ENCODE measurements at places on chromosomes 2 and 18.

DNA sequence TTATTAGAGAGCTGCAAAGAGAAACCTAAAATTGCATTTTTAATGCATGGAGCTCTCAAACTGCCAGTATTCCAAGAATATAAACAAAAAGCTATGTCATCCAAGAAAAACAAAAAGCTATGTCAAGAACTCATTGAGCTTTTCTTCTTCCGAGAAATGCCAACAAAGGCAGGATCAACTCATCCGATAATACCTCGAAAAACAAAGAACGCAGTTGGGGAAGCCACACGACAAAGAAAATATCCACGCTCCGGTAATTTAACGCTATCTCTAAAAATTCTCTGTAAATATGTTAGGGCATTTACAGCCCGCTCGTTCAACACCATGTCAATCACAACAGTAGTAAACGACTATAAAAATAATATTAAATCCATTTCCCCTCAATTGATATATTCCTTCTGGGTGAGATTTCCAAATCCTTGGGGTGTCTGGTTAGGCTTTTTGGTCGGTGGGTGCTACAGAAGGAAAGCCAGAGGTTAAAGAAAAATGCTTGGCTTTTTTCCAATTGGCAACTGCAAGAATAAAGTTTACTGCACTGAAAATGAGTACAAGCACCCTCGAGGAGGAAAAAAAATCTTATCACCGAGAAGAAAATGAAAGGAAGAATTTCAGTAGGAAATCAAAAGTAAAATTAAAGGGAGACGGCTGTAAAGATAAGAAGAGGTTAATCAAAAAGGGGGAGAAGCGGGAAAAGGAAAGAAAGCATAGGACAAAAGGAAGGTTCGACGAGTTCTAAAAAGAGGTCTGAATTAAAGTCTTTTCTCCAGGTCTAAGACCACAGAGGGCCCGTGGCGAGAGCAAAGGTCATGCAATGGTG lies 856 bp downstream of the TIA1 start:
- no peak for DNase-seq

- no peak for DNase-seq
These were observed 13.5 kb upstream of the GRHL1 start for GRCh38 chr2:9937968-9938367.

- DNase-seq: no peak
These were observed 18.1 kb downstream of the TIMM21 start for GRCh38 chr18:74166386-74166785.

DNA sequence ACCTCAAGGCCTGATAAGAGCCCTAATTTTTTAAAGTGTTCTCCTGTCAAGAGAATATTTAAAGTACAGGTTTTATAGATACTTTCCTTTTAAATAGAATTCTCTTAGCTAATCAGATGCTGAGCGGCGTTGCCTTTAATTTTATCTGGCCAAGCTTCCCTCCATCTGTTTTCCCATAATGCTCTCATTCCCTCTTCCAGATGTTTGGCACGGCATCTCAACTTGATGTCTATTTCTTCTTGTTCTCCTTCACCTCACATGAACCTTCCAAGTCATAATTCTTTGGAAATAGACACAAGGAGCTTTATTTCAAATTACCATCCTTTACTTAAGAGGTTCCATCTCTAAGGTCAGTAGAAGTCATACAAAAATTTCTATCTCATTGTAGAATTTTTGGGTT lies 76.1 kb upstream of the CPO start:
- DNase-seq: no peak

- DNase-seq: no peak
These were observed 209.6 kb upstream of the SLC39A10 start for GRCh38 chr2:195447323-195447975.
